ENCODE measurements at places on chromosomes 12 and 14. TPM values are rescaled to one million over a fixed set of nuclear protein-coding genes. Genes with fewer than 3 reads are reported as not detected.

- H3K4me1 ChIP-seq, result peaks cover 7% of the 10 kb centered on the region
- DNase-seq, result no peak
- H3K27ac ChIP-seq, result no peak overlapping the region
- H3K36me3 ChIP-seq, result no peaks in the 10 kb centered on the region
- H3K4me3 ChIP-seq, result no peak overlapping the region
- H3K27me3 ChIP-seq, result no peaks in the 10 kb centered on the region
Observed at GRCh38 chr12:101785671-101786070, 45.1 kb downstream of the GNPTAB start.

LIN7A gene
- 1.6 TPM for total RNA-seq

- no peak overlapping the region for H3K27ac ChIP-seq
- peaks cover 30% of the 10 kb centered on the region for H3K27me3 ChIP-seq
- H3K4me3 ChIP-seq, result no peak overlapping the region
- no peaks in the 10 kb centered on the region for H3K36me3 ChIP-seq
- DNase-seq, result no peak
- H3K4me1 ChIP-seq, result no peaks in the 10 kb centered on the region
Observed at GRCh38 chr12:13275241-13276085, 78.9 kb downstream of the EMP1 start.

DNA sequence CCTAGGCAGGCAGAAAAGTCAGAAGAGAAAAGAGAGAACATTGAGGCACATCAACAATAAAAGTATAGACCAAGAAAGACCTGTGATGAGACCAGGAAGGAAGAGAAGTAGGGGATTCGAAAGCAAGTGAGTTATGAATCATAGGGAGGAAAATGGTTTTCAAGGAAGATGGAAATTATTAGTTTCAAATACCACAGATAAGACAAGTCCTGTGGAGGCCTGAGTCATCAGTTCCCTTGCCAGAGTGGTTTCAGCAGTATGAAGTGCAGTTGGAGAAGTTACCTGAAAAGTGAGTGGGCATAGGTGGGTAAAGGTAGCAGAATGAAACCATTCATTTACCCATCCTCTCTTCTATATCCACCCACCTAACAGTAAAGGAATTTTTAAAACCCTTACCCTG lies 25.2 kb upstream of the TSPAN8 start:
- H3K4me3 ChIP-seq, result no peak overlapping the region
- H3K27ac ChIP-seq, result no peak overlapping the region
- DNase-seq, result peak; percentile 71
- H3K36me3 ChIP-seq, result no peaks in the 10 kb centered on the region

DNA sequence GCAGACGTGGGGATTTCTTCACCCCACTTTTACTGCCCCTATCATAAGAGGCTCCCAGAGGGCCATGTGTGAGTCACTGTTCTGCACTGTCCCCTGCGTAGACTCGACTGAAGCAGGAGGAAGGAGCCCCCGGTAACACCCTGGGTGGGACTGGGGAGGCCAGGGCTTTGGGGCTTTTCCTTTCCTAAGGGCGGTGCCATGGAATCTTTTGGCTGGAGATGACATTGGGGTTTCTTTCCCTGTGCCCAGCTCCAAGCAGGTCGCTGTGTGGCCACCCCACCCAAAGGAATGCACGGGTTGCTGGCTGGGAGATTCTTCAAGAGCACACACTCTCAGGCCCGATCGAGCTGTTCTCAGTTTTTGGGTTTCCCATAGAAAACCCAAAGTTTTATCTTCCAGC lies 62.3 kb upstream of the RIN3 start:
- H3K4me1 ChIP-seq, result peaks cover 6% of the 10 kb centered on the region
- no peak overlapping the region for H3K27ac ChIP-seq
- DNase-seq, result no peak
- no peaks in the 10 kb centered on the region for H3K36me3 ChIP-seq
- H3K4me3 ChIP-seq, result no peak overlapping the region

DNA sequence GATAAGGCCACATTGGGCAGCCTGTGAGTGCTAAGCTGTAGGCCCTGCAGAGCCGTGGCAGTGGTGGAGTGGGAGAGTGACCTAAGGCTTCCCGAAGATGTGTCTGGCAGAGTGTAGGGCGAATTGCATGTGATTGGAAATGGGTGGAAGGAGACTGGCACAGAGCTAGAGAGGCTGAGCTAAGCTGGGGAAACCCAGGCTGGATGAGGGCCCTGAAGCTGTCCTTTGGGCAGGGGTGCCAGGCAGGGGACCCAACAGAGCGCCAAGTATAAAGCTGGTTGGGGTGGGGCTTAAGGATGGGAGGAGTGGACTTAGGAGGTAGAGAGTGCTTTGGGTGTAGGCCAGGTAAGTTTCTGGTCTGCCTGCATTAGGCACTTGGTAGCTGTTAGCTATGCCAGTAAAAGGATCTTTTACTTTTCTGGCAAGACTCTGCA lies 47.9 kb downstream of the WDR20 start:
- H3K27me3 ChIP-seq, result no peaks in the 10 kb centered on the region
- peak overlapping the region; percentile 49 for H3K27ac ChIP-seq
- H3K4me3 ChIP-seq, result no peak overlapping the region
- DNase-seq, result no peak

GRCh38 chr12:103645202-103645601 lies 58.1 kb downstream of the STAB2 start:
- peaks cover 12% of the 10 kb centered on the region for H3K4me1 ChIP-seq
- DNase-seq, result peak; percentile 47
- no peaks in the 10 kb centered on the region for H3K36me3 ChIP-seq
- no peaks in the 10 kb centered on the region for H3K27me3 ChIP-seq
- H3K4me3 ChIP-seq, result no peak overlapping the region

DNA sequence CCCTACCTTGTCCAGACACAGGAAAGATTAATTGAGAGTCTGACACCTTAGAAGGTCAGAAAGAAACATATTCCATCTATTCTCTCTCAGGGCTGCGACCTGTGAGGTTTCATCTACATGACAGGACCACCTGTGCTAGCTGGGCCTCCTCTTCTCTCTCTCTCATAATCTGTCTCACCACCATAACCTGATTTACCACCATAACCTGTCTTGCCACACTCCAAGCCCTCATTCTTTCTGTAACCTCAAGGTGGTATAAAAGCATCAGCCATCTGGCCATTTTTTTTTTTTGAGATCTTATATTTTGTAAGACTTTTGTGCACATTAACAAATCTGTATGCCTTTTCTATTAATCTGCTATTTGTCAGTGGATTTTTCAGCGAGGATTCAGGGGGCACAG lies 75.5 kb downstream of the ACADS start:
- no peaks in the 10 kb centered on the region for H3K36me3 ChIP-seq
- no peaks in the 10 kb centered on the region for H3K27me3 ChIP-seq
- DNase-seq, result no peak
- no peaks in the 10 kb centered on the region for H3K4me1 ChIP-seq
- no peak overlapping the region for H3K4me3 ChIP-seq
- no peak overlapping the region for H3K27ac ChIP-seq

CREBL2 gene
- total RNA-seq, result 14.8 TPM

GRCh38 chr14:97033556-97034081 lies 236.4 kb downstream of the VRK1 start:
- H3K4me1 ChIP-seq, result no peaks in the 10 kb centered on the region
- no peak overlapping the region for H3K4me3 ChIP-seq
- H3K36me3 ChIP-seq, result no peaks in the 10 kb centered on the region
- no peak overlapping the region for H3K27ac ChIP-seq

SMIM41 gene
- 0.18 TPM for total RNA-seq

TPPP2 gene
- not detected for total RNA-seq

GPD1 gene
- 0.59 TPM for total RNA-seq

DNA sequence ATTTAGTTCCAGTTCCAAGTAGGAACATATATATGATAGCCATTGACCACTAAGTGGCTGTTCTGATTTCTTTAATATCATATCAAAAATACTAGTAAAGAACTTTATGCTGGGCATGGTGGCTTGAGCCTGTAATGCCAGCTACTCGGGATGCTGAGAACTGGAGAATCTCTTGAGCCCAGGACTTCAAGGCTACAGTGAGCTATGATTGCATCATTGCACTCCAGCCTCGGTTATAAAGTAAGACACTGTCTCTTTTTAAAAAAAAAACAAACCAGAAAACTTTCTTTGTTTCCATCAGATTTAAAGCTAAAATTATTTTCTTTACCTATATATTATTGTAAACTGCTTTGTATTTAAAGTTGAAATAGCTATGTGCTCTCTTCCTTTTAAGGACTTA lies 127.0 kb downstream of the SCAF11 start:
- H3K4me3 ChIP-seq, result no peak overlapping the region
- no peaks in the 10 kb centered on the region for H3K4me1 ChIP-seq
- H3K36me3 ChIP-seq, result no peaks in the 10 kb centered on the region
- no peak for DNase-seq
- H3K27me3 ChIP-seq, result no peaks in the 10 kb centered on the region

LRFN5 gene
- total RNA-seq, result 1.6 TPM

DNA sequence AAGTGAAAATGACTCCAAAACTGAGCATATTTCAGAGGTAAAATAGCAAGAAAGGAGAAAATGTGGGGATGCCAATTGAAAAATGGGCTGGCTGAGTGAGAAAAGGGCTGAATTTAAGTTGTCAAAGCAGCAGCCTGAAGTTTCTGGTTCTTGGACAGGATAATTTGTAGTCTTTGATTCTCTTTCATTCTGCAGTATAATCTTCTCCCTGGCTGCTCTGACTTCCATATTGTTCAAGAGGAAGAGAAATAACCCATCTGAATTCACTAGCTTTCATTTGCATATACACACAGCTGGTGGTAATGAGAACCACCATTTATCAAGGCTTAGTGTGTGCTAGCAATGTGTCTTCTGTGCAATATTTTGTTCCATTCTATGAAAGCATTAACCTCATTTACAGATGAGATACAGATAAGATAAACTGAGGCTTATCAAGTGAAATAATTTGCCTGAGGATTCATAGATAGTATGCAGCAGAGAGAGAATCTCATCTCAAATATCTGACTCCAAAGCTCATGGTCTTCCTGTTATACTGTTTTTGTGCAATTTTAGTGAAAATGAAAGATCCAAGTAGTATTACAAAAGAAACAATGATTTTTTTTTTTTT lies 184.2 kb downstream of the TMTC2 start:
- no peak for DNase-seq
- no peaks in the 10 kb centered on the region for H3K27me3 ChIP-seq
- H3K27ac ChIP-seq, result no peak overlapping the region
- H3K4me3 ChIP-seq, result no peak overlapping the region
- H3K36me3 ChIP-seq, result no peaks in the 10 kb centered on the region

GDF11 gene
- total RNA-seq, result 25.3 TPM

GRCh38 chr14:77023001-77023996 lies 5.2 kb downstream of the IRF2BPL start:
- H3K4me3 ChIP-seq, result peak overlapping the region; percentile 90
- no peaks in the 10 kb centered on the region for H3K27me3 ChIP-seq
- H3K4me1 ChIP-seq, result peaks cover 20% of the 10 kb centered on the region
- H3K36me3 ChIP-seq, result no peaks in the 10 kb centered on the region
- H3K27ac ChIP-seq, result no peak overlapping the region

- peak overlapping the region; percentile 88 for H3K4me3 ChIP-seq
- H3K27me3 ChIP-seq, result no peaks in the 10 kb centered on the region
- peaks cover 31% of the 10 kb centered on the region for H3K4me1 ChIP-seq
- peak overlapping the region; percentile 73 for H3K27ac ChIP-seq
Observed at GRCh38 chr14:73457041-73457923, 1.1 kb downstream of the NUMB start.

GRCh38 chr12:53807322-53807860 lies 55.6 kb upstream of the CISTR start:
- no peaks in the 10 kb centered on the region for H3K36me3 ChIP-seq
- no peak overlapping the region for H3K27ac ChIP-seq
- no peak overlapping the region for H3K4me3 ChIP-seq
- H3K27me3 ChIP-seq, result peaks cover 33% of the 10 kb centered on the region

DNA sequence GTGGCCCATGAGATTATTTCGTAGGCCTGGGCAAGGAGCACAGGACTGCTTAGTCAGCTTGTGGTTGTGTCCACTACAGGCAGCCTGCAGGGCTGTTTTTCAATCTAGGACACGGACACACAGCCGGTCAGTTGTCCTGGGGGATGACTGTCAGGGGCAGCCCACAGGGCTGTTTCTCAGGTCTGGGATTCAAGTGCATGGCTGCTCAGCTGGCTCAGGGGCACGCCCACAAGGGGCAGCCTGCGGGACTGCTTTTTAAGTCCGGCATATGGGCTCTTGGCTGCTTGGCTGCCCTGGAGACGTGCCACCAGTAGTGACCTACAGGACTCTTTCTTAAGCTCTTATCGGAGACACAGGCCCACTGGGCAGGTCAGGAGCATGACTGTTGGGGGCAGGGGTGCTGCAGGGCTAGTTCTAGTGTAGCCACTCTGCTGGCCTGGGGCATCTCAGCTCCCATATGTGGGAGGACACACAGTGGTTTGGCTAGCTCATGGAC lies 26.6 kb upstream of the GTF2A1 start:
- no peaks in the 10 kb centered on the region for H3K4me1 ChIP-seq
- H3K27ac ChIP-seq, result no peak overlapping the region
- no peak overlapping the region for H3K4me3 ChIP-seq
- H3K27me3 ChIP-seq, result no peaks in the 10 kb centered on the region
- DNase-seq, result no peak

SLC24A4 gene
- not detected for total RNA-seq

GRCh38 chr12:52691841-52692150 lies 11.5 kb downstream of the KRT77 start:
- H3K27ac ChIP-seq, result no peak overlapping the region
- H3K36me3 ChIP-seq, result no peaks in the 10 kb centered on the region
- DNase-seq, result no peak

GRCh38 chr12:124633365-124634362 lies 66.3 kb upstream of the NCOR2 start:
- H3K27ac ChIP-seq, result no peak overlapping the region
- no peak overlapping the region for H3K4me3 ChIP-seq
- peaks cover 19% of the 10 kb centered on the region for H3K4me1 ChIP-seq

ACOT6 gene
- total RNA-seq, result not detected

BCL2L14 gene
- not detected for total RNA-seq

SLC5A8 gene
- not detected for total RNA-seq

Data from astrocyte (in vitro differentiated cells and primary cell).